ENCODE measurements at places on chromosomes 1 and 21.

GRCh38 chr1:36851595-36851994 lies 182.7 kb downstream of the GRIK3 start:
- DNase-seq: no peak

DNA sequence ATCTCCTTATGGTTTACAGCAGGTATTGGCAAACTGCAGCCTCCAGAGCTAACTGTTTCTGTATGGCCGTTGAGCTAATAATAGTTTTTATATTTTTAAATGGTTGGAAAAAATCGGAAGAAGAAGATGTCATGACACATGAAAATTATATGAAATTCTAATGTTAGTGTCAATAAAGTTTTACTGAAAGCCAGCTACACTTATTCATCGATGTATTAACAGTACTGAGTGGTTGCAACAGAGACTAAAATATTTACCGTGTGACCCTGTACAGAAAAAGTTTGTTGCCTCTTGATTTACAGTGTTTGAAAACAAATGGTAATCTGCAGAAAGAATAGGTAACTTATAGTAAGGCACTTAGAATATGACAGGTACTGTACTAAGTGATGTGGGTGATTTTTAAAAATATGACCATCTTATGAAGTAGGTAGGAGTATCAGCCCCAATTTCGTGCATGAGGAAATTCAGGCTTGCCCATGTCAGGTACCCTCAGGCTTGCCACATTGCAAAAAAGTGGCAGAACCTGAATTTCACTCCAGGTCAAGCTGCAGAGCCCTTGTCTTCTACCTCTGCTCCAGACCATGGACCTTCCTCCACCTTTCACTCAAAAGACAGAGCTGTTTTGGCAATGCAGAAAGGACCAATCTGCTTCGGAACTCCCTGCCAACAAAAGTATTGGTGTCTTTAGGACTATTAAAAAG lies 311.9 kb upstream of the RUNX1 start:
- no peak for DNase-seq

DNA sequence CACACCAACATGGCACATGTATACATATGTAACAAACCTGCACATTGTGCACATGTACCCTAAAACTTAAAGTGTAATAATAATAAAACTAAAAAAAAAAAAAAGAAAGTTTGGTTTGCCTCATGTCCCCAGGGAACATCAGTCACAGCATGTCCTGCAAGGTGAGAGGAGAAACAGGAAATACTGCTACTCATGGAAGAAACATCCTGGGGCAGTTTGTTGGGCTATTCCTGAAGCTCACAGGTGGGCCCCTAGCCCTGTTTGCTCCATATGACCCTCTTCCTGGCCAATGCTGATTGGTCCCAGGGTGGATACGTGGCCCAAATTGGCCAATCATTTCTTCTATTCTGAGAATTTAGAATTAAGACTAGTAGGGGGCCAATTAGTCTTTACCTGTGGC lies 103.4 kb upstream of the ADAR start:
- no peak for DNase-seq

- DNase-seq: no peak
Observed at GRCh38 chr1:88499671-88500070, 184.4 kb upstream of the PKN2 start.

DNA sequence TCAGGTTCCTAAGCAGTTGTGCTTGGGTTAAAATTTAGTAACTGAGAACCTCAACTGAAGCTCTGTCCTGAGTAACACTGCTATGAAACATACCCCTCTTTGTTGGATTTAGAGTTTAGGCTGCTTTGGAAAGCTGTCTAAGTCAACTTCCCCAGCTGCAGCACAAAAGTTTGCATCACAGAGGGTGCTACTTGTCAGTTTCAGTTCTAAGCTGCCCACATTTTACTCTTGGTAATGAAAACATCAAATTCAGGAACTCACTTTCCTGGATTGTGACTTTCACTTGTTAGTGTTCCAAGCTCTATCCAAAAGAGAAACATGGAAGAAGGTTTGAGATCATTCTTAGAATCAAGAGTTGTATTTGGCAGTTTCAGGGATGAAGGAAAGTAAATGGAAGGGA lies 191.7 kb upstream of the NFIA start:
- no peak for DNase-seq

DNA sequence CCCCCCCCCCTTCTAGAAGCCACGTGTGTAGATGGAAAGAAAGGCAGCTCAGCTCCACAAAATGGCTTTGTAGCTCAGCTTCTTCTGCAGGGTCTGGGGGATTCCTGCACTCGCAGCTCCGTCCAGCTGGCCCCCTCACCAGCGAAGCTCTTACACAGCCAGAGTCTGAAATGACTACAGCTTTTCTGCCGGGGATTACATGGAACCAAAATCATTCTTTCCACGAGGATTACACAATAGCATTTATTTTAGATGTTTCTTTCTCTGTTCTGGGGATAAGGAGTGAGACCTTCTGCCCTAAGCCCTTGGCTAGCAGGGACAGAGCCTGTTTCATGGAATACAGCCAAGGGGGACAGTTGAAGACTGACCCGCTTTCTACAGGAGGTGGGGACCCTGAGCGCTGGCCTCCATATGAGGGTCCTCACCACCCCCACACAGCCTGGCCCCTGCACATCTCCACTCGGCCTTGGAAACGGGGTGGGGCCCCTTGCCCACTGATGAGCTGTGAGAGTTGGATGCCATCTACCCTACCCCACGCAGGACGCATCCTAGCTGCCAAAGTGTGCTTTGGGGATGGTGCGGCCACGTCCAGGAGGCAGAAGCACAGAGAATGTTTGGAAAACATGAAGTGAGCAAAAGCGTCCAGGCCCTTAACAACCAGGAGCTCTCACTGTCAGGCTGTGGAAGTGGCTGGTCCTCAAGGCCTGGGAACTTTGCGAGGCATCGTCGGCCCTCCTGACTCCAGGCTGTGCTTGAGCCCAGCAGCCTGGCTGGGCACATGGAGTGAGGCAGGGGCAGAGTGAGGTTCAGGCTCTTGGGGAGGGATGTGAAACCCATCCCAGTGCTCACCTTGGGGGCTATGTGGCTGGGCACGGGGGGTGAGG lies 14.5 kb downstream of the ACTRT2 start:
- no peak for DNase-seq

- no peak for DNase-seq
Observed at GRCh38 chr1:224762046-224762445, 145.9 kb downstream of the CNIH3 start.

GRCh38 chr1:96416701-96417444 lies 304.7 kb upstream of the PTBP2 start:
- DNase-seq: no peak

- peak; percentile 64 for DNase-seq
Observed at GRCh38 chr21:20999659-21000058, 1.4 kb downstream of the NCAM2 start.

DNA sequence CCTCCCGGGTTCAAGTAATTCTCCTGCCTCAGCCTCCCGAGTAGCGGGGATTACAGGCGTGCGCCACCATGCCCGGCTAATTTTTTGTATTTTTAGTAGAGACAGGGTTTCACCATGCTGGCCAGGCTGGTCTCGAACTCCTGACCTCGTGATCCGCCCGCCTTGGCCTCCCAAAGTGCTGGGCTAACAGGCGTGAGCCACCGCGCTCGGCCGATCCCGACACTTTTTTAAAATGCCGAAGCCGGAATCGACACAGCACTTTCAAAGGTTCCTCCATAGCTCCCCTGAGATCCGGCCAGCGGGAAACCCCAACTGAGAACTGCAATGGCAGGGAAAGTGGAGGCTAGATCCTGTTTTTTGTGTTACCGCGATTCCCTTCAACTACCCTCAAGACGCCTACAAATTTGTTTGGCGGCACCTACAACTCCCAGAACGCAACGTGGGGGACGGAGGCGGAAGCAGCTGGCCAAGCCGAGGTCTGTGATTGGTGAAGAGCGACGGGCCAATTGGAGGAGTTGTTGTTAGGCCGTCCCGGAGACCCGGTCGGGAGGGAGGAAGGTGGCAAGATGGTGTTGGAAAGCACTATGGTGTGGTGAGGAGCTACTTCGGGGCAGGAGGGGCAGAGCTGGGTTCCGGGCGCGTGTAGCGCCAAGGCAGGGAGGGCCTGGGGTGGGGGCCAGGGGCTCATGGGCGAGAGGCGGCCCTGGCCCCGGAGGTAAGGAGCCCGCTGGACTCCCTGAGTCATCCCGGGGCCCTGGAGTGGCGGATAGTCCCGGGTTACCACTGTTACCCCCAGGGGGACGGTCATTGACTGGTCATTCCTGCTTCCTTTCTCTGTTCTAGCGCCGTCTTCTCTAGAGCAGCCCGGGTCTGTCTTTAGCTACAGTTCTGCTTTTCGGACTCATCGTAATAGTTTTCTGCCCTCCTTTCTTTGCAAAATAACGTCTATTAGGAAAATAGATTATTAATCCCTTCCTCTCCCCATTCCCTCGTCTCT lies at the start of gene PSMD4:
PSMD4 (plus strand) TSS at position 518 of the 997 bp plus-strand sequence; CDS start at position 567, 49 bp downstream.
- DNase-seq: peak; percentile 98

DNA sequence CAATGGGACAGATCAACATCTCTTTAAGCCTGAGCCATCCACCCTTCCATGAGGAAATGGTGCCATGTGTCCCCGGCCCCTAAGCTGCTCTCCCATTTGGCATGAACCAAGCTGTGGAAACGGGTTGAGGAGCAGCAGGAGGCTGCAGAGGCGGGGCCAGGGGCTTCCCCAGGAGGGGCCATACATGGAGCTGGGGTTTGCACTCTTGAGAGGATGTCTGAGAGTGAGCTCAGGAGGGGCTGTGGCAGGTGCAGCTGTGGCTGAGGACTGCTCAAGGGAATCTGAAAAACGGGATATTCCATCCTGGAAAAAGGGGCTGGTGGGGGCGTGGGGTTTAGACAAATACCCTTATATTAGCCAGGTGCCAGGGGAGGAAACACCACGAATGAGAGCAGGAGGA lies 7.1 kb upstream of the CLEC20A start:
- DNase-seq: no peak

All from KBM-7 (cell line).